ENCODE measurements at places on chromosomes 11 and 22.

GRCh38 chr11:18700375-18700774 lies 1.8 kb downstream of the TMEM86A start:
- no peak for DNase-seq

DNA sequence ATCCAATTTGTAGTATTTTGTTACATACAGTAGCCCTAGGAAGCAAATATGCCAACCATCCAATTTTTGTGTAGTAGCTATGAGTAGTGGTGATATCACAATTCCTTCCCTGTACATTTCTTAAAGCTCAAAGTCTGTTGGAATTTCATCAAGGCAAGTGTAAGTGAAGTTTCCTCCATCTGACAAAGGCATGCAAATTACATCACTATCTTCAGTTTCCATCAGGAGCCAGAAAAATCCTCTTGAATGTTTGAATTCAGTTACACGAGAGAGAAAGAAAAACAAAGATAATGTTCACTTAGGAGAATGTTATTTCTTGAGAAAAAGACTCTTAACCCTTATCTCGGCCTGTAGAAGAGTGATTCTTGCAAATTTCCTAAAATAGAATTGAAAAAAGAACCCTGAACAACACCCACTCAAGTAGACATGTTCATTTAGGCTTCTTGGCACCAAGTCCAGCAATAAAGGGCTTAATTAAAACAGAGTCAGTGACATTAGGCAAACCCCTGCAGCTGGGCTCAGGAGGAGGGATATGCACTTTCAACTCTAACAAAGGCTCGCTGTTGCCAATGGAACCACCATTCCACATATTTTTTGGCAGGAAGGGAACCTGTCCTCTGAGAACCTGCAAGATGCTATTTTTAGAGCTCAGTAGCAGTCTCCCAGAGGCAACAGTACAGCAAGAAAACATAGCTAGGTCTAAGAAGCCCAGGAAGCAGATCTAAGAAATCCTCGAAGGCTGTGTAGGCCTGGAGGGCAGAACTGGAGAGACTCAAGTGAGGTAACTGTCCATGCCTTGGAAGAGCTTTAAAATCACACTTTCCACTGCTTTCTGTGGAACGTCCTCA lies 144.6 kb downstream of the CCDC81 start:
- DNase-seq: no peak

DNA sequence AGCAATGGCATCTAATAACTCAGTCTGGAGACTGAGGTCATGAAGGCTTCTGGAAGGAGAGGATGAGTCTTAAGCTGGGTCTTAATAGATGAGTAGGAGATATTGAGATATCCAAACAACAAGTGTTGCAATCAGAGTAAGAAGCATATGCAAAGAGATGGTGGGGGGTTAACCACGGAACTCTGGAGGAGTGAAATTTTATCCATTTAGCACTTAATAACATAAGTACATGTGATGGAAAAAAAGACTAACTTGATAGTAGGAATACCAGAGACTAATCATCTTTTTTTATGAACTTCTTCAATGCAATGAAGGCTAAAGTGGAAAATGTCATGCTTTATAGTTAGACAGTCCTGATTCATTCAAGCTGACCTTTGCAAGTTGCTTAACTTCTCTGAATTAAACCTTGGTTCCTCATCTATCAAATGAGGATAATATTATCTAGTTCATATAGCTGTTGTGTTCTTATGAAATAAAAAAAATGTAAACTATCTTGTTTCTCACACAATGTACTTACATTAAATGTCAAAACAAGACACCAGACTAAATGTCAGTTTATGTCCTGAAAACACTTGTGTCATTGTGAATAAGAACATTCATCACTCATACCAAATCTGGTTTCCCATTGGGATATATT lies 403.1 kb upstream of the CCDC90B start:
- DNase-seq: no peak

- no peak for DNase-seq
These were observed 443.3 kb downstream of the BUD13 start for GRCh38 chr11:116329354-116330090.

DNA sequence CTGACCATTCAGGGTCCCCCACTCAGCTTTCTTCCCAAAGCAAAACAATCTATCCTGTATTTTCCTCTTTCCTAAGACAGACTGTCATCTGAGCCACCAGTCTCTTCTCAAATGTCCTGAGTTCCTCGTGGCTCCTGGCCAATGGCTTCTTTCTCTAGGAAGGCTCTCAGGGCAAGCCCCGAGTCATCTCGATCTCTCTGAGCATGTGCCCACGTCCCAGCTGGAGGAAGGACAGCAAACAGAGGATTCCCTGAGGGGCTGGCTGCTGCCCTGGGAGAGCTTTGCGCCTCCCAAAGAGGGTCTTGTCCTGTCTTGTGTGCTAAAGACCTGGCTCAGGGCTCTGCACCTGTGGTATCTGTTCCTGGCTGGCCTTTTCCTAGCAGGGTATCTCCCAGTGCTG lies 8.3 kb downstream of the SLC37A2 start:
- no peak for DNase-seq

DNA sequence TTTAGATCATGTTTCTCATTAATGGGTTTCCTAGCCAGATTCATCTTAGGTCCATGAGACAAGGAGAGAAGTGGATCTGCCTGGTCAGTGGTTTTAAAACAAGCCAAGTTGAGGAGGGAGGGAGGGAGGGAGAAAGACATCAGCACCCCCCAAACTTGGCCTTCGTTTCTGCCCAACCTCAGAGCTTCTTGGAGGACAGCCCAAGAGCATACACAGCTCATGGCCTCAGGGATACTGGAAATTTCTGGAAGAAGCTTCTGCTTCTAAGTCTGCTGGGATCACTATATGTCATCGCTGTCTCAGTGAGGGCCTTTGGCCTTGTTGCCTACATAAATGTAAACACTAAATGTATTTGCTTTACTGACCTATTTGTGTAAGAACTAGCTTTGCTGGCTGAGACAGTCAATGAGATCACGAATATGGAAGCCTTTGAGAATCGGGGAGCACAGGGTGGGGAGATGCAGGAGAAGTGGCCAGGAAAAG lies 375.1 kb downstream of the BUD13 start:
- DNase-seq: no peak

GRCh38 chr22:20875296-20875695 lies 16.5 kb downstream of the SNAP29 start:
- no peak for DNase-seq

DNA sequence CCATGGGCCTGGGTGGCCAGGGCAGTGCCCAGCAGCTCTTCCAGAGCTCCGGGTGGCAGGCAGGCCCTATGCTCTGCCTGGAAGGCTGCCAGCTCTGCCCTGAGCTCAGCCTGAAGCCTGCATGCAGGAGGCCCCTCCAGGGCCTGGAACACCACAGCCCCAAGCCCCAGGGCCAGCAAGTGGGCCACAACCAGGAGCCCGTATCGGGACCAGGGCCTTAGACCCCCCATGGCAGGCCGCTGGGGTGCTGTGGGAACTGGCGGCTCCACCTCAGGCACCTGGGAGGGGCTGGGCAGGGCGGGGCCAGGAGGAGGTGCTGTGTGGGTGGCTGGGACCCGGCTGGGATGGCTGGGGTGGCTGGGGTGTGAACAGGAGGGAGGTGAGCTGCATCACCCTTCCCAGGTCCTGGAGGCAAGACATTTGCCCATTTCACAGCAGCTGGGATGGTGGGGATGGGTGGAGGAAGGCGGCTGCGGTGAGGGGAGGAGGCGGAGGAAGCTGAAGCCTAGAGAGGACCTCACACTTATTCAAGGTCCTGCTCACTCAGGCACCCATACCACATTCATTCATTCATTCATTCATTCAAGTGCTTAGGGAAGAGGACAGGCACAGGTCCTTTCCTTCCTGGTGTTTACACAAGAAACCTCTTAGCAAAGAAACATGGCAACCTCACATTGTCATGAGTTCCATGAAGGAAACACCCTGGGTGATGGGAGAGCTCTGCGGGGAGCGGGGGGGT lies at the start of gene KCNK7:
Gene KCNK7 (minus strand): TSS at position 258 of the 739 bp plus-strand sequence. CDS start 28 bp downstream, at position 230.
- no peak for DNase-seq

DNA sequence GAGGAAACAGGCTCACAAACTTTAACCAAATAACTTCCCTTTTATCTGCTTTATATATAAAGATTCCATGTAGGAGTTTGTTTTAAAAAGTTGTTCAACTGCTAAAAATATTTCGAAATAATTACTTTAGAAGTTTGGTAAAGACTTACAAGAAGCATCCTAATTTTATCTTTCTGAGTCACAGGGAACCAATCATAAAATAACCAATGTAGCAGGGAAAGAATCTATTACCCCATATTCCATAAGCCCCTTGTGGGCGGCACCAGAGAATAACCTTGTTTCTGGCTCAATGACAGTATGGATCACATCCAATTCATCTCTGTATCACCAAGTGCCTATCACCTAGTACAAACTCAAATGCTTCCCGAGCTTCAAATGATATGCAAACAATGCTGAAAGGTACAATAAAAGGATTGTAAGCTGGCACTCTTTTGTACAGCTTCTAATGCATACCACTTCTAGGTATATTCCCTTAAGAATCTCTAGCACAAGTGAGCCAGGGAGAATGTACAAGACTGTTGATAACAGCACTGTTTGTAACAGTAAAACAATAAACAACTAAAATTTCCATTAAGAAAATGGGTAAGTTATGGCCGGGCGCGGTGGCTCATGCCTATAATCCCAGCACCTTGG lies 158.4 kb downstream of the ATG16L2 start:
- no peak for DNase-seq

- DNase-seq: no peak
These were observed 5.7 kb downstream of the ZFTA start for GRCh38 chr11:63762654-63763495.

GRCh38 chr11:98056945-98057344 lies 963.8 kb upstream of the CNTN5 start:
- no peak for DNase-seq
